ENCODE measurements at places on chromosomes 3 and 15.
A peak's percentile ranks its signal among the peaks of the same experiment; 100 is the strongest.

DNA sequence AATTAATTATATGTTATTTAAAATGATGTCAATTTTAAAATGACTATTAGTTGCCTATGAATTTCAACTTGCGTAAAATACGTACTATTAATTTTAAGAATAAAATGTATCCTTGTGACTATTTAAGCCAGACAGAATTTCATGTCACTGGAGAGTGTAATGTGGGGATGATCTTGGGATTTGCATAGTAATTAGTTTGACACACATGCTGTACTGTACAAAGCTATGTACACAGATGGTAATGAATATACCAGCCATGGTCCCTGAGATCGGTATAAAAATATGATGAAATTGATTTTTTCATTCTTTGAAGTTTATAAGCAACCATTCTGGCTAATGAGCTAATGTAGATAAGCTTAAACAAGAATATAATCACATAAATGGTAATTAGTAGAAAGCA lies 134.4 kb upstream of the ROBO1 start:
- DNase-seq: no peak

DNA sequence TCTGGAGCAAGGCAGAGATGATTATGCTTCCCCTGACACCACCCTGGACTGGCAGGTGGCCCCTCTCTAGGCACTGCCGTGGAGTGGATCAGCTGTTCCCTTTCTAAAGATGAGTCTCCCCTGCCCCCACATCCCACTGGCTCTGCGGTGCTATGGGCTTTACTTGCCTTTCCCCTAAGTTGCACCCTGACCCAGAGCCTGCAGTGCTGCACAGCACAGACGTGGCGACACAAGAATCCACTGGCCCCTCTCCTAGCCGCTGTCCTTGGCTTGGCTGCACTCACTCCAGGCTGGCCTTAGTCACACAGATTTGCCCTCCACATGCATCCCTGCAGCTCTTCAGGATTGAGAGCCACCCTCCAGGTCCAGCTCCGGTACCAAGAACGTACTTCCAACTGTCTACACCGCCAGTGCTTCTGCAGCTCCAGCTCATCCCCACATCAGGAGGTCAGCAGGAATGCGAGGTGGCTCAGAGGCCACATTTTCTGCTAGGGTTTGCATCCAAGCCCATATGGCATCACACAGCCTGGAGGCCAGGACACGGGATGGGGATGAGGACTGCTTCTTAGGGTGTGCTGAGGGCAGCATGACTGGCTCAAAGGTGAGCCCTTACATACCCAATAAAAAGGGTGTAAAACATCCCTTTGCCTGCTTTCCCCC lies 82.4 kb upstream of the RASGRF1 start:
- no peak for DNase-seq

GRCh38 chr15:98422130-98422478 lies 226.2 kb upstream of the IGF1R start:
- DNase-seq: no peak

DNA sequence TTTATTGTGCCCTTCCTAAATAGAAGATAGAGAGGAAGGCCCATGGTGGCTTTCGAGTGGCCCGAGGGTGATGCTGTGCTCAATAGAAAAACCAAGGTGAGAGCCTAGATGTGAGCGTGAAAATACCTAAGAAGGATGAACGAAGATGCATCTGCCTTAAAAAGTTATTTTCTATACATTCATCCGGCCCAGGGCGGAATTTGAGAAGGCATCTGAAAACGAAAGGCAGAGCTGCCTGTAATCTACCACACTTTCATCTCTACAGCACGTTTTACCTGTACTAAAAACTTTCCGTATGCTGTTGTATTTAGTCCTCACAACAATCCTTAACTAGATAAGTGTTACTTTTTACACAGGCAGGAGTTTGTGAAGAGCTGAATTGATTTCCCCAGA lies 1.4 kb downstream of the DUT start:
- DNase-seq: no peak

DNA sequence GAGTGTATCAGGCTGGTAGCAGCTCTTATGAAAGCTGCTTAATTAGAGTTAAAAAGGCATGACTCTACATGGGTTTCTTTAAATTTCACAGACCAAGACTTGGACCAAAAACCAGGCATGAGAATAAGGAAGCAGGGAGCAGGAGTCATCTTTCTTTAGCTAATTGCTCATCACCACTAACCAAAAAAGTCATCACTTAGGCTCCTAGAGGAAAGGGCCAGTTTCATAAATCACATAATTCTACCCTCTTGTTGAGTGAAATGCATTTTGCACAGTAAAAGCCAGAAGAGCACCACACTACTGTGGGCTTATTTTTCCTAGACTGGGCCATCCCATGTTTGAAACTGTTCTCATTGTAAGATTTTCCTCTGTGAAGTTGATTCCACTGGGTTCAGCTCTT lies 175.6 kb downstream of the GREM1 start:
- no peak for DNase-seq

GRCh38 chr3:110526777-110527727 lies 544.6 kb upstream of the NECTIN3 start:
- DNase-seq: no peak

GRCh38 chr15:82135638-82136037 lies 89.8 kb upstream of the MEX3B start:
- no peak for DNase-seq

- DNase-seq: no peak
These were observed 263.3 kb downstream of the LPP start for GRCh38 chr3:188417271-188417696.

- DNase-seq: peak; percentile 53
These were observed 72.7 kb downstream of the DZIP3 start for GRCh38 chr3:108662142-108662738.

DNA sequence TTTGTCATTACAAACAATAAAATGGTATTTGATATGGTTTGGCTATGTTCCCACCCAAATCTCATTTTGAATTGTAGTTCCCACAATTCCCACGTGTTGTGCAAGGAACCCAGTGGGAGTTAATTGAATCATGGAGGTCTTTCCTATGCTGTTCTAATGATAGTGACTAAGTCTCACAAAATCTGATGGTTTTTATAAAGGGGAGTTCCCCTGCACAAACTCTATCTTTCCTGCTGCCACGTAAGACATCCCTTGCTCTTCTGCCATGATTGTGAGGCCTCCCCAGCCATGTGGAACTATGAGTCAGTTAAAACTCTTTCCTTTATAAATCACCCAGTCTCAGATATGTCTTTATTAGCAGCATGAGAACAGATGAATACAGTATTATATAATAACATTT lies 15.4 kb upstream of the AADAC start:
- no peak for DNase-seq

- no peak for DNase-seq
These were observed 401 bp downstream of the SEC11A start for GRCh38 chr15:84715441-84716035.

GRCh38 chr3:18246336-18247060 lies 178.6 kb downstream of the SATB1 start:
- no peak for DNase-seq

DNA sequence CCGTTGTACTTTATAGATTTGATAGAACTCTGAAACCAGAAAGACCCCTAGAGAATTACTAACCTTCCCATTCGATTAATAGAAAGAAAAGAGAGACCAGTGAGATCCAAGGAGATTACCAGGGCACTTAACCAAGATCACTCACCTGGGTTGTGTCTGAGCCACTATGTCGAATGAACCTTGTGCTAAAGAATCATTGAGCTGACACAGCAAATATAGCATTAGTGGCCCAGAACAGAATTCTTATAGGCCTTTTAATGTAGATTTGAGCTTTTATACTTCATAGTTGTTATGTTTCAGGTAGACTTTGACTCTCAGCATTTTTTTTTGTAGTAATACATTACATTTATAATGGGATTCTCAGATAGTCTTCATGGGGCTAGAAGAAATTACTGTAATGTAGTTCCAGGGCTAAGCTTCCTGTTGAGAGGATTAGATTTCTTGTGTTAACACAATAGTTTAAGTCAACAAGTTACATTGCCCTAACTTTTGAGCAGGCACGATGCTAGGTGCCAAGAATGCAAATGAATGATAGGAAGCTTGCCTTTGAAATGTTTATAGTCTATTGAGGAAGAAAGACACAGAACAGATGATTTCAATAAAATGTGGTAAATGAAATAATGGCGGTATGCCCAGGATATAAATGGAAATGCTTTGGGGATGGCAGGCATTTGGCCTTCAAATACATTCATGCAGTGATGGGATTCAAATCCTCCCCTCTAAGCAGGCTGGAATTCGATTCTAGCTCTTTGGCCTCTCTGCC lies 24.4 kb upstream of the ABHD10 start:
- DNase-seq: peak; percentile 67

GRCh38 chr3:140905559-140905958 lies 36.1 kb upstream of the SLC25A36 start:
- DNase-seq: no peak

- DNase-seq: no peak
These were observed 21.0 kb downstream of the PTH1R start for GRCh38 chr3:46898321-46899150.

DNA sequence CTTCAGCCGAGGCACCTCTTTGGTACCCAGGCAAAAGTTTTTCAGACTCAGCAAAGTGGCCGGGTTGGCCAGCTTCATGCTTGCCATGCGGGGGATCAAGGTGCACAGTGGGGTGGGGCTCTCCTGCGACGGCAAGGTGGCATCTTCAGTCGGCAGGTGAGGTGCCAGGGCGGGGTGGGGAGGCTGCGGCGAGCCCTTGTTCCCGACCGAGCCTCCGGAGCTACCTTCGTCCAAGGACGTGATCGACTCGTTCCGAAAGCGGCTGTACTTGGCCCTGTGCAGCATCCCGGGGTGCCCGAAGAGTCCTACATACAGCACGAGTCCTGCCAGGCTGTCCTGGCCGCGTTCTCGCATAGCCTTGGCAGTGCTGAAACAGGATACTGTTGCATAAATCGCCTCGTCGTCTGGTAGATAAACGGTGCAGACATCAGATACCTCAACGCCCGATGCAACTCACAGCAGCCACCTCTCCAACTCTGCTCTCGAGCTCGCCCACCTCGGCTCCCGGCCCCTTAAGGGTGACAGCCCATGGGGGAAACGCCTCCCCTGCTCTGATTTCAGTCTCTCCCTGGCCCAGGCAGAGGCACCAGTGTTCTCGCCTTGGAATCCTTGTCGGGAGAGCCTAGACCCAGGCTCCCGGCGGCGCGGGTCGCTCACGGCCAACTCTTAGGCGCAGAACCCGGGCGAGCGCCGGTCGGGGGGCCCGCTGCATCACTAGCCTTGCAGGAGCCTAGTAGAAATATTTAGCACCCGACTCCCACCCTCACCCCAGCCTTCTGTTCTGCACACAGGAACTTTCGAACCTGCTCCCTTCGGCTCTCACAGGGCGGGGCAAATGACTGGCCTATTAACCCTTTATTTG lies 826 bp downstream of the SHC4 start:
- no peak for DNase-seq

DNA sequence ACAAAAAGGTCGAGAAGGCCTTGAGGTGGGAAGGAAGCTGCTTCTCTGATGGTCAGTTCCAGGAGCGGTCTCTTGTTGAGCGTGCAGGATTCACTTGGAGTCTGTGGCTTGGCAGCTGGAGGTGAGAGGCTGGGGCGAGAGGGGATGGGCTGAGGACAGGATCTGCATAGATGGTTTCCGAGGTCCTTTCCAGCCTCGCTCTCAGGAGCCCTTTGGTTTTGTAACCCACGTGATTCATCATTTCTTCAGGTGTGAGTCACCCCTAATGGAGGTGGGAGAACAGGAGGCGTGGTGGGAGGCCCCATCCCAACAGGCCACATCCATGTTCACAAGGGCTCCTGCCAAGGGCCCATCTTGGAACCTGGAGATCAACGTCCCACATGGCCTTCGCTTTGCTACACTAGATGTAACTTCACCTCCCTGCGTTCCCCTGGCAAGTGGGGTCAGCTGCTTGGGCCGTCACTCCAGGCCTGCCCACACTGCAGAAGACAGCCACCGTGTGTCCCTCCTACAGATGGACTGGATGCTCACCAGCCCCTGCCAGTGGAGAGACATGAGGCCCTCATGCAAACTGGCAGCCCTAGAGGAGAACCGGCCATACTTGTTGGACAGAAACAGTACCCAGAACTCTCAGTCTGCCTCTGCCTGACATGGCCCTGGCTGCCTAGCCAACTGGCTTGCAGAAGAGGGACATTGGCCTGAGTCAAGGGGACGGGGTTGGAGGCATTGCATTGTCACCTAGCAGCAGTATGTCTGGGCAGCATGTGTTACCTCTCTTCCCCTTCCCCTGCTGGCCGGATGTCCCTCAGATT lies 1.6 kb upstream of the PCSK6 start:
- DNase-seq: no peak

DNA sequence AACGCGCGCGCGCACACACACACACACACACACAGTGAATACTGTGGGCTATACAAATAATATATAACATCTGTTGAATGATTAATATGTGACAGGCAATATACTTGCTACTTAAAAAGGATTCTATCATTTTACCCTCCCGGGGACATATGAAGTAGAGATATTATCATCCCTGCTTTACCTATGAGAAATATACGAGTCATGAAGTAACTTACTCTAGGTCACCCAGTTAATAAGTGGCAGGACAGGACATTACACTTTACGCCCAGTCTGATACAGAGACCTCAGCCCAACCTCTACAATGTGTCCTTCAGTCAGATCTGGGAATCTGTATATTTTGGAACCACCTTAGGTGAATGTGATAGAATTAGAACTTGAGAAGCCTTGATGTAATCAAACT lies 55.4 kb downstream of the CCDC54 start:
- DNase-seq: no peak

- DNase-seq: no peak
These were observed 29.6 kb downstream of the SQOR start for GRCh38 chr15:45664451-45664850.

DNA sequence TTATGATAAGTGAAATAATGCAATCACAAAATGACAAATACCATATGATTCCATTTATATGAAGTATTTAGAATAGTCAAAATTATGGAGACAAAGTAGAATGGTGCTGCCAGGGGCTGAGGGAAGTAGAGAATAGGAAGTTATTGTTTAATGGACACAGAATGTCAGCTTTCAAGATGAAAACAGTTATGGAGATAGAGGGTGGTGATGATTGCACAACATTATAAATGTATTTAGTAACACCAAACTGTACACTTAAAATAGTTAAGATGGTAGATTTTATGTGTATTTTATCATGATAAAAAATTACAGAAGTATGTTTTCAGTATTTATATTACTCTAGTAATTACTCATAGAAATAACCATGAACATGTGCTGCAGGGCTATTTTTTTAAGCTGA lies 100.8 kb upstream of the AZI2 start:
- no peak for DNase-seq

- DNase-seq: no peak
These were observed 6.1 kb downstream of the RNU5B-1 start for GRCh38 chr15:65310431-65311137.

GRCh38 chr3:12025584-12025983 lies 21.4 kb downstream of the SYN2 start:
- no peak for DNase-seq

GRCh38 chr3:54357301-54357700 lies 234.9 kb downstream of the CACNA2D3 start:
- DNase-seq: no peak

- peak; percentile 27 for DNase-seq
These were observed 37.4 kb downstream of the FRMD5 start for GRCh38 chr15:44157679-44158078.

- no peak for DNase-seq
These were observed 55.0 kb downstream of the TMEM44 start for GRCh38 chr3:194577986-194578905.

- no peak for DNase-seq
These were observed 71.0 kb downstream of the PBRM1 start for GRCh38 chr3:52614689-52615088.

- no peak for DNase-seq
These were observed 19.2 kb upstream of the MORF4L1 start for GRCh38 chr15:78853500-78853899.

GRCh38 chr3:77042882-77043281 lies 3.0 kb downstream of the ROBO2 start:
- DNase-seq: no peak

Measured in LNCaP clone FGC (cell line).